ENCODE measurements at places on chromosomes 2 and 18.

GRCh38 chr2:47721296-47721695 is 61.6 kb upstream of the MSH6 start:
- no peak for DNase-seq

- no peak for DNase-seq
These were observed 225.9 kb upstream of the MGAT5 start for GRCh38 chr2:134027980-134028379.

- DNase-seq, result peak; percentile 73
These were observed 47.2 kb downstream of the SMAD4 start for GRCh38 chr18:51077217-51077616.

DNA sequence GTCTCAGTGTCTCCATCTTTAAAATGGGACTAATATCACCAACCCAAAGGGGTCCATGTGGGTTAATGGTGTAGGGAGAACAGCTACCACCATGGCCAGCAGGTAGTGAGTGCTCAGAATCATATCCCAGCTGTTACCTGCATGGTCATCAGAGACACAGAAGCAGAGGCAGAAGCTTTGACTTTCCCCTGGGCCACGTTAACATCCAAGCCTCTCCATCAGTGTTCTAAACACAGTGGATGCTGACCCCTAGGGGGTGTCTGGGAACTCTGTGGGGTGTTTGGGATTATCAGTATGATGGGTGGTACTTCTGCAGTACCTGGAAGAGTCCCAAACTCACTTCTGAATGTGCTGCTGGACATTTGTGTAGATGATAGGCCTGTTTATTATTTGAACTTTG is 93.6 kb downstream of the GYPC start:
- DNase-seq, result peak; percentile 1

- DNase-seq, result no peak
These were observed 1071.9 kb upstream of the CHAC2 start for GRCh38 chr2:52695731-52696130.

DNA sequence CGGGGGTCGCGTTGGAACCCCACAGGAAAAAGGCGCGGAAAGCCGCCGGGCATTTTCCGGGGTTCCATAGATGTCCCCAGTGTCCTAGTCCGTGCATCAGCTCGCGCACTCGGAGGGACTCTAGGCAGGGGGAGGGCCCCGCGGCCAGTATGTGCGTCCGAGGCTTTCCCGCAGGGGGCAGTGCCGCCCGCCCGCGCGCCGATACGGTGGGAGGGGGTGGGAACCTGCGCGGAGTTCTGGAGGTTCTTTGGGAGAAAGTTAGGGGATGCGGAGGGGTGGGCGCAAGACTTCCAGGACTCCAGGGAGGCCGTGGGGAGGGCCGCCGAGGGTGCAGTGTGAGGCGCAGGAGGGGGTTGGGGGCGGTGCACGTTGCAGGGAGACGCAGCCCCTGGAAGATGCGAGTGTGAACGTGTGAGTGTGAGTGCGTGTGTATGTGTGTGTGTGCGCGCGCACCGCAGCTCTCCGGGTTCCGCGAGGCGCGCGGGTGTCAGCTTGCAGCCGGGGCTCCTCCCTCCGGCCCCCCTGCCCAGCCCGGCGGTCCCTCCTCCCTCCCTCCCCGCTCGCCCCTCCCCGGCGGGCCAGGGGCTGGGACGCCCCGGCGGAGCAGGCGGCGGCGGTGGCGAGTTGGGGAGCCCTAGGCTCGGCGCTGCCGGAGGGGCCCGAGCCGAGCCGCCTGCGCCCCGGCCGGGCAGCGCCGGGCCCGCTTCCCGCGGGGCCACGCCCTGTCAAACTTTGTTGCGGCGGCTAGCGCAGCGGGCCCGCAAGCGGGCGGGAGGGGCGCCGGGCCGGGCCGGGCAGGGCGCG is at the start of gene TCF7L1:
TSS of gene TCF7L1 (plus strand) at position 559 of the 804 bp plus-strand sequence. CDS start 293 bp downstream, outside the sequence.
- DNase-seq, result peak; percentile 70

DNA sequence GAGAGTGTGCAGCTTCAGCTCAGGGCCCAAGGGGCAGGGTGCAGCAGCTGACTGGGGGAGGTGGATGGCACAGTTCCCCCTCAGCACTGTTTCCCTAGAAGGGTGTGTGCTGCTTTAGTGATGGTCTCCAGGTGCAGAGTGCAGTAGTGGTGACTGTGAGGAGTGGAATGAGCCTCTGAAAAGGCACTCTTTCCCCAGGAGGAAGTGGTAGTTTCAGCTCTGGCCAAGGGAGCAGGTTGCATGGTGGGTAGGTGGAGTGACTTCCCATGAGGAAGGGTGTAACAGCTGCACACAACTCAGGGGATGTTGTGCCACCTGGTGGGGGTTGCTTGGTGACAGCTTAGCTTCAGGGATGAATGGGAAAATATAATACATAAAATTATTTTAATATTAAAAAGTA is 251.5 kb upstream of the NXPH2 start:
- peak; percentile 71 for DNase-seq

- DNase-seq, result no peak
These were observed 962.3 kb upstream of the NXPH2 start for GRCh38 chr2:139742216-139743172.

All from LHCN-M2 (cell line).